ENCODE measurements at places on chromosomes 1 and 21. TPM values are rescaled to one million over a fixed set of nuclear protein-coding genes. Genes with fewer than 3 reads are reported as not detected.

Gene SIKE1
- total RNA-seq: 88.4 TPM

Gene LDLRAD1
- not detected for total RNA-seq

Gene TTC39A
- total RNA-seq: 7.0 TPM

Gene SDE2
- 21.3 TPM for total RNA-seq

Gene CFAP107
- 0.91 TPM for total RNA-seq

Gene BRDT
- total RNA-seq: not detected

All from cerebellum (tissue), 4 donors.